ENCODE measurements at places on chromosomes 13 and 19.
A peak's percentile ranks its signal among the peaks of the same experiment; 100 is the strongest.

GRCh38 chr19:41694831-41695635 is 7.0 kb upstream of the CEACAM7 start:
- no peak for DNase-seq

DNA sequence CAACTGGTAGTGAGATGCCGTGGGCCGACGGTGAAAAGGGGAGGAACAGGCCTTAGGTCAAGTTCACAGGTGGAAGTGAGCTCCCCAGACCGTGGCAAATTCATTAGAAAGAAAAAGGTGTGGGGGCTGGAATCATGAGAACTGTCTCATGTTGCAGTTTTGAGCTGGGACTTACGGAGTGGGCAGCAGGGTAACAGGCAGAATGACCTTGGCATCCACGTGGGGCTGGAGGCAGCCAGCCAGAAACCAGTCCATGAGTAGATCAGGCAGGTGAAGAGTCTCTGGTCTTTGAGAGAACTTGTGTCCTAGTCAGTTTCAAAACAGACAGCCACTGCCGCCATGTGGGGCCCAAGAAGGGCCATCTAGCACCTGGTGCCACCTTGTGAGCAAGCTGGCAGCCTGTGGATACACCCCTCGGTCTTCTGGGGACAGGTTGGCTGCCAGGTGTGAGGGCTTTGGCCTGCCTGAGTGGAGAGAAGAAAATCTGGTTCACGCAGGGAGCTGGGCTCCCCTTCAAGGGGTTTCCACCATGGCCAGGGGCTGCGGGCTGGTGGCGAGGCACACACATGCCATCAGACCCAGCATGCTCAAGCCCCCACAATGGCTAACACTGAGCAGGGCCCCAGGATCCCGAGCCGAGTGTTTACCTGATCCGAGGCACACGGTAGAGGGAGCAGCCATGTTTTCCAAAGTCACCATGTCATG is 23.9 kb downstream of the TSSK6 start:
- no peak for DNase-seq

DNA sequence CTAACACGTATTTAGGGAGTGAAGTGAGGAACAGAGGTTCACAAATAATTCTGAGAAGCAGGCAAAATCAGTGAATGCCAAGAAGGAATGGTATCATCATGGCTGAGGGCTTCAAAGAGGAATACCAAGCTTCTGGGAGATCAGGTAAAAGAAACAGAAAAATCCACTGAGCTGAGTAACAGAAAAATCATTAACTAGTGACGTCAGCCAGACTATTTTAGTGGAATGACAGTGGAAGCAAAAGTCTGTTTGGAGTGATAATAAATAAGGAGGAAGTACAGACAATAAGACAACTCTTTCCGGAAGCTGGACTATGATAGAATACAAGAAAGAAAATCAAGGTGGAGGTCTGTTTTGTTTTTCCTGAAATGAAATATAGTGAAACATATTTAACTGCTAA is 83.5 kb downstream of the SACS start:
- DNase-seq, result no peak

- no peak for DNase-seq
Observed at GRCh38 chr19:23470873-23471545, 75.7 kb upstream of the ZNF91 start.

DNA sequence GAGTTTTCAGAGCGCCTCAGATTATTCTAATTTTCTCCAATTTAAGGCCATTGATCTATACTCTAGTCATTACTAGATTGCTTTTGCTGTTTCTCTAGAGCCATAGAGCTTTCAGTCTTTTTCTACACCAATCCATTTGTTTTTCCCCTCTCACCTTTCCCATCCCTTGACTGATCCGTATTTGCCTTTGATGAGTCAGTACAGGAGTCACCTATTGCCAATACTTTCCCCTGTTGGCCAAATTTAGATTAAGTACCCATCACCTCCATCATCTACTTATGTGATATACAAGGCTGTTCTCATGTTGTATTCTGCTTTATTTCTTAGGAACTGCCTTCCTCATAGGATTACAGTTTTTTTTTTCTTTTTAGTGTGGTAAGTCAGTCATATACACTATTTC is 463.2 kb downstream of the KLF12 start:
- DNase-seq, result no peak

DNA sequence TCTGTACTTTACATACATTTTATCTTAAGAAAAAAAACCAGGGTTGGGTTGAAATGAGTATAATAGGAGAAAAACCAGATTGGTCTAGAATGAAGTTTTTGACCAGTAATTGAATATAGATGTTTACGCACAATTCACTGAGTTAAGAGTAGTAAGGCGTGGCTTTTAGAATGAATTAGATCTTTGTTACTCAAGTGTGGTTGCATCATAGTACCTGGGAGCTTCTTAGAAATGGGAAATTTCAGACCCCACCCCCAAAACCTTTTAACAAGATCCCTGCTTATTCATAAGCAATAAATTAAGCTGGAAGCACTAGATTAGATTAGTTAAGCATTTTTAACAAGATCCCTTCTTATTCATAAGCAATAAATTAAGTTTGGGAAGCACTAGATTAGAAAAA is 28.7 kb upstream of the LMO7 start:
- no peak for DNase-seq

DNA sequence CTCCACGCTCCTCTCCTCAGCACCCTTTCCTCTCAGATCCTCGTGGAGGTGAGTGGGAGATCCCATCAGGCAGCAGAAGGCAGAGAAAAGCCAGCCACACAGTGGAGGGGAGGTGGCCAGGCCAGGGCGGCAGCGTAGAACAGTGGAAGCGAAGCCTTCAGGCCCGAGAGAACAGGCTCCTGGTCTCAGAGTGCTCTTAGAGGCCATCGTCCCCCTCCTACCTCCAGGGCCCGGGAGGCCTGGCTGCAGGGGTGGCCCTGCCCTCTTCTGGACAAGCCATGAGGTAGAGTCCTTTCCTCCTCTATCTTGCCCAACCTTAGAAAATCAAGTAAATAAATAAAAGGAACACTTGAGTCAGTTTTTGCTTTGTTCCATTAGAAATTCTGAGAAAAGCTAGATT is 202.0 kb downstream of the KATNAL1 start:
- no peak for DNase-seq

- DNase-seq, result no peak
Observed at GRCh38 chr19:19257137-19257536, 16.0 kb downstream of the TM6SF2 start.

GRCh38 chr13:101490406-101491015 is 38.0 kb downstream of the ITGBL1 start:
- peak; percentile 48 for DNase-seq

DNA sequence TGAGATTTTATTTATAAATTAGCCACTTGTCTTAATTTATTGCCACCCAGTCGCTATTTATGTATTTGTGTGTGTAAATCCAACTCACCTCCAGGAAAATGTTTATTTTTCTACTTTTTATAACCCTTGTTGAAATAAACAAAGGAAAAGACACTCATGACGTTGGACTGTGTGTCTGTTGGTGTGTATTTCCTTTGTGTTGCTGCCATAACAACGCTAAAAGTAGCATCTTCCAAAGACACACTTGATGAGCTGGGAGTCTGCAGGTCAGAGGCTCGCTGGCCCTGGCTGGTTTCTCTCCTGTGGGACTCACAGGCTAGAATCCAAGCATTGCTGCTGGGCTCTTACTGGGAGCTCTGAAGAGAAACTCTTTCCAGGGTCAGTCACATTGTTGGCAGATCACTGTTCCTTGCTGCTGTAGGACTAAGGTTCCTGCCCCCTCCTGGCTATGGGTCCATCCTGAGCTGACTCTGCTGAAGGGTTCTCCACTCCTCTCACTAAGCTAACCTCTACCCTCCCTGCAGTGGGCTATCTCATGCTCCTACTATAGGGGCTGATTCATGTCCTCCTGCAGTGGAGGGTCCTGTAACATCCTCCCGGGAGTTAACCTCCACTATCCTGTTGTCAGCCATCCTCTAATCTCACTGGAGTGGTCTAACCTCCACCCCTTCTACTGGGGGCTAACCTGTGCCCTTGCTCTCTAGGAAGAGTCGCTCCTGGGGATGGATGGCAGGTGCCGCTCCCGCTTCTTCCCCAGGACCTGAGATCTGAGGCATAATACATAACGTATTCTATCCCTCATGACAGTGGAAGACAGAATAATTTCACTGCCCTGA is 2.1 kb downstream of the IFNL2 start:
- DNase-seq, result no peak

DNA sequence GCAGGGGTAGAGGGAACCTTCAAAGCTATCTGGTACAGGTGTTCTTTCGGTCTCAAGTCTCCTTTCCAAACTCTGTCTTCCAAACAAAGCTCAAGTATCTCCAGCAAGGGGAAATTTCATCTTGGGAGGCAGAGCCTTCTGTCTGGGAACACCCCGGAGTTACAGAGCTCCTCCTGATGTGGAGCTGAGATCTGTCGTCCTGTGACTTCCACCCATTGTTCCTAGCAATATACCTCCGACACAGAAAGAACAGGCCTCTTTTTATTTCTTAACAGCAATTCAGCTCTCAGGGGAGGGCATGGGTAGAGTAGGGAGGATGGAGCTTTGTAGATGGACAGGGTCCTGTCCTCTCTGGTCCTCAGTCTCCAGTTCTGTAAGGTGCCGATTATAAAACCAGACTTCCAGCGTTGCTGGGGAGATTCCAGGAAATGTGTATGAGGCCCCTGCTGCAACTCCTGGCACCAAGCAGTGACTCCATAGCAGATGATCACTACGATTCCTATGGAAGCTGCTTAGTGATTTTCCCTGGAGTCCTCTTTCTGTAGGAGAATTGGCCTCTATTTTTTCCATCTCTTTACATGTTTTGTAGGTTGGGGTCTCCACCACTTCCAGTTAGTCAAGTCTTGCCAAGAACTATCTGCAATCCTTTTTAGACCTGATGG is 56.0 kb upstream of the ARGLU1 start:
- no peak for DNase-seq

DNA sequence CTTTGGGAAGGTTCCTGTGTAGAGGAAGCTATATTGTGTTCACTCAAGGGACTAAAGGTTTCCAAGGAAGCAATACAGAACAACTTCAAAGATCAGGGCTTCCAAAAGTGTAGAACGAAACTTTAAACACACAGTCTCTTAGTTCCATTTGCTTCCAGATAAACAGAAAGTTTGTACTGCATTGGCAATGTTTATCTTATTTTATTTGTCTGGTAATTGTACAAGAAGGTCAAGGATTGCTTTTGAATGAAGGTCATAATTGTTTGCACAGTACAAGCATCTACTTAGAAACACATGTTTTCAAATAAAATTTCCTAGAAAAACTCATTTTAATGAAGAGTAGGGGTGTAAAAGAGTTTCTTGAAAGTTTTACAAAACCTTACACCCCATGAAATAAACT is 712.7 kb upstream of the SGCG start:
- no peak for DNase-seq

GRCh38 chr13:48994706-48995105 is 19.0 kb downstream of the FNDC3A start:
- peak; percentile 41 for DNase-seq

DNA sequence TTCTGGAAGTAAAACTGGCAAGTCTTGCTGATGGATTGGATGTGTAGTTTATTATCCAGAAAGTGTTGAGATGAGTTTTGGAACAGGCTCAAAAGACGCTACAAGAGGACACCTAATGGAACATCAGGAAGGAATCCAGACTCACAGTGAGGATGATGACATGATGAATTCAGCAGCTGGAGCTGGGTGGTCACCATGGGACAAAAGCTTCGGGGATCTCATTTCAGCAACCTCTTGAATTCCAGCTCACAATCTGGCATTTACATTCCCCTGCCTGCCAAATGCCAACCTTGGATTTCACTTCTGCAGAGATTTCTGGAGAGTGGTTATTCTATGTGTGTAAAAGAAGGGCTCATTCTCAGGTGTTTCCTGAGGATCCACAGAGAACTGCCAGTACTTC is 288.0 kb upstream of the TMTC4 start:
- no peak for DNase-seq

DNA sequence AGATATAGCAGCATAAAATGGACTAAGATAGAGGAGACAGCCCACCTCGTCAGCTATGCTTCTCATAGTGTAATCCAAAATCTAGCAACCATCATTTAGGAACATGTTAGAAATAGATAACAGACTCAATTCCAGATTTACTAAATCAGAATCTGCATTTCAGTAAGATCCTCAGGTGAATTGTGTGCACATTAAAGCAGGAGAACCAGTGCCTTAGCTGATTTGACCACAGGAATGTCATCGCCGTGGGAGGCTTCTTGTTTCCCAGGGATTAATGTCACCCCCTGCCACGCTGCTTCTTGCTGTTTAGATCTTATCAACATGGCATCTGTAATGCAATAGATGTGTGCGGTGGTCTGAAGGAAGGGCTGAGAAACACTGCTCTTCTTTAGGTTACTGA is 84.0 kb downstream of the GPC5 start:
- DNase-seq, result no peak

DNA sequence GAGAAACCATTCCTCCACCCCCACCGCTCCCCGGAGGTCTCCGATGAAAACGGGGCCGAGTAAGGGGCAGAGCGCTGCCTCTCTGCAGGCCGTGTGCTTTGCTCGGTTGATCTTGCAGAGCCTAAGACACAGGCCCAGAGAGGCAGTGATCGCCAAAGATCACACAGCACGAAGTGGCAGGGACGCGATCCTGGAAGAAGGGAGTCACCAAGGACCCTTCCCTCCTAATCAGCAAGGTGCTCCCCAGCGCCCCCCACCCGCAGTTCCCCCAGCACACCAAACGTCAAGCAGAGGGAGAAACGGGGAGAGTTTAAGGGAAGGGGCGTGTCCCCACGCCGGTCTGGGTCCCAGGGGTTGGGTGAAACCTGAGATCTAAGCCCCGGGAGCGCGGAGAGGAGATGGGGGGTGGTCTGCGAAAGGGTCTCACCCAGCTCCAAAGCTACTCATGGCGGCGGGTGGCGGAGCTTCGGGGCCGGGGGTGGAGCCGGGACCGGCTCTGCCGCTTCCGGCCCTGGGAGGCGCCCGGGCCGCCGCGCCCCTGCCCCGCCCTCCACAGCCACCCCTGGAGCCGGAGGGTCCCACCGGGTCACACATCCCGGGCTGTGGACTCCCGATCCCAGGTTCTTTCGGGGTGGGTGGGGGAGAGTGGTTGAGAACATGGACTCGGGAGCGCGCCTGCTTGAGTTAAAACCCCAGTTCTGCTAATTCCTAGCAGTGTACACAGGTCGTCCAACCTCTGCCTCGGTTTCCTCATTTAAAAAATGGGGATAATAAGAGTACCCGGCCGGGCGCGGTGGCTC is at the start of gene EML2:
Gene EML2, minus strand, starts transcription at position 468 of the 800 bp plus-strand sequence. Its CDS starts 21 bp downstream, at position 447.
- DNase-seq, result peak; percentile 35
